ENCODE measurements at places on chromosomes 7 and 10.

GRCh38 chr7:99407872-99408378 is 472 bp downstream of the PDAP1 start:
- DNase-seq: peak; percentile 38

DNA sequence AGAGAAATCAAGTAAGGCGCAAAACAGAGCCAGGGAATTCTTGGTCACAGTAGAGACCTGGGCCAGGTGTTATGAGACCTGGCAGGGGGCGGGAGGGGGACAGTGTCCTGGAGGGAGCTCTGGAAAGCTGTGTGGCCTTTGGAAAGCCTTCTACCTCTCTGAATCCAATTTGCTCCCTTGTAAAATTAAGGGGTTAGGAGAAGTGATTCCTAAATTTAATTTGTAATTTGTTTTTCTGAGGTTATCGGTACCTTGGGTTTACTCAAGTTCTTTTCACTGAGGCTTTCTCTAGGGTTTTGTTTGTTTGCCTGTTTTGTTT is 920.8 kb downstream of the TYW1 start:
- no peak for DNase-seq

- no peak for DNase-seq
These were observed 170.0 kb downstream of the PRKG1 start for GRCh38 chr10:51244309-51244708.

DNA sequence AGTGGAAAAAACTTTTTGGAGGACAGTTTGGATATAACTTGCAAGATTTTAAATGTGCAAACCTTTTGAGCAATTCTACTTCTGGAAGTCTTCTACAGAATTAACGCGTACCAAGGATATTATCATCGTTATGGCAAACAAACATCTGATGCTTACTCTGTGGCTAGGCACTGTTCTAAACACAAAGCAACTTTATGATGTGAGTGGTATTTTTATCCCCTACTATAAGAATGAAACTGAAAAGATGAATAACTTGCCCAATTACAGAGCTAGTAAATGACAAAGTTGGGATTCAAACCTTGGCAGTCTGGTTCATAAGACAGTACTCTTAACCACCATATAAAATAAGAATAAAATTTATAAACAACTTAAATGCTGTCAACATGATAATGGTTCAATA is 15.8 kb downstream of the ASZ1 start:
- DNase-seq: no peak

- no peak for DNase-seq
These were observed 91.3 kb upstream of the STEAP1B start for GRCh38 chr7:22591271-22591670.

- no peak for DNase-seq
These were observed 270.5 kb downstream of the CCDC3 start for GRCh38 chr10:12730809-12731519.

DNA sequence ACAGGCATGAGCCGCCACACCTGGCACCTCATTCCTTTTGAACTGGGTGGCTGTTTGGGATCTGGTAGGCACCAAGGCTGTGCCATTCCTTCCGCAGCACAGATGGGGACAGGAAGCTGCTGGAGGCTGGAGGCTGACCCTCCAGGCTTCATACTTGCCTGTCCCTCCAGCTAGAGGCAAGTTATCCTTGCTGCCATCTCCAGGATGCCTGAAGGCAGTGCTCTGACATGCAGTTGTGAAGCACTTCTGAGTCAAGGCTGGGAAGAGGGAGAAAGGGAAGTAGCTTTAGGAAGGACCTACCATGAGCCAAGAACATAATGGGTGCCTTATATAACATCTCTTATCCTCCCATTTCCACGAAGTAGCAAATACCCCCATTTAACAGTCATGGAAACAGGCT is 9.5 kb downstream of the MARVELD1 start:
- DNase-seq: no peak

DNA sequence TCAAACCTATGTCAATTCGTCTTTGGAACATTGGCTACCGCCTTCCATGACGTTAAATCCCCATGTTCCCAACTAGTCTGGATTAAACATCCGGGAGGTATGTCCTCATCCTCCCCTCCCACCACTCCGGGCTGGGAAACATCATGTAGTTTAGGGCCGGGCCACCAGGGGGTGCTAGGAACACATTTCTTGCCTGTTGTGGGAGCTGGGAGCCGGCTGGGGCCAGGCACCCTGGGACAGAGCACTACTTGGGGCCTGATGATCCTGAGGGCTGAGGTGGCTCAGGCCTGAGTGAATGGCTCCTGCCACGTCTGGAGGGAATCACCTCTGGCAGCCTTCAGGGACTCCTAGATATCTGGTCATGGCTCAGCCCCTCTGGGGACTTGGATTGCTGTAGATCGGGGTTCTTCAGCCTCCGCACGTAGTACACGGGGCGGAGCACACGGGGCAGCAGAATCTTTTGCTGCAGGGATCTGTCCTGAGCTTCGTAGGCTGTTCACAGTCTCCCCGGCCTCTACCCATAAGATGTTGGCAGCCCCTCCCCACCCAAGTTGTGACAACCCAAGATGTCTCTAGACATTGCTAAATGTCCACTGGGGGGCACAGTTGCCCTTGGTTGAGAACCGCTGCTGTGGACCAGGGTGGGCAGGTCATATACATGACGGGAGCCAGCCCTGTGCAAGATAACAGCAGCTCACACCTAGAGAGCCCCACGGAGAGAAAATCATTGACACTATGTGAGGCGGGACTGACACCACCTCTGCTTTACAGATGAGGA is 141.2 kb upstream of the ZNF716 start:
- DNase-seq: peak; percentile 1

DNA sequence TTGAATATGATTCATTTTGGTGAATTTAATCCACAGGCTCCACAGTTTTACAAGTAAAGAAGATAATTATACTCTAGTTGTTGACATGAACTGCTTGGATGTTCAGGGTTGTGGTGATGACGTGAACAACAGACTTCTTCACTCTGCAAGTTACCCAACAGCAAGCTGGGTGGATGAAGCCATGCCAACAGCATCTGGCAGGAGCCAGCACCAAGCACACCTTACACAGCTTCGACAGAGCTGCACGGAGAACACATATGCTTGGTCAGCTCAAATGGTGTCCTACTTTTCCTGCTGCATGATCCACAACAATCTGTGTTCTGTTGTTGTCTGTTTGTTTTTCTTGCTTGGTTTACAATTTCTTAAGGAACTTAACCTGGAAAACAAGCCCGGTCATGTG is 9.8 kb downstream of the NOD1 start:
- no peak for DNase-seq

GRCh38 chr10:75303045-75303777 is 67.5 kb upstream of the COMTD1 start:
- DNase-seq: no peak

DNA sequence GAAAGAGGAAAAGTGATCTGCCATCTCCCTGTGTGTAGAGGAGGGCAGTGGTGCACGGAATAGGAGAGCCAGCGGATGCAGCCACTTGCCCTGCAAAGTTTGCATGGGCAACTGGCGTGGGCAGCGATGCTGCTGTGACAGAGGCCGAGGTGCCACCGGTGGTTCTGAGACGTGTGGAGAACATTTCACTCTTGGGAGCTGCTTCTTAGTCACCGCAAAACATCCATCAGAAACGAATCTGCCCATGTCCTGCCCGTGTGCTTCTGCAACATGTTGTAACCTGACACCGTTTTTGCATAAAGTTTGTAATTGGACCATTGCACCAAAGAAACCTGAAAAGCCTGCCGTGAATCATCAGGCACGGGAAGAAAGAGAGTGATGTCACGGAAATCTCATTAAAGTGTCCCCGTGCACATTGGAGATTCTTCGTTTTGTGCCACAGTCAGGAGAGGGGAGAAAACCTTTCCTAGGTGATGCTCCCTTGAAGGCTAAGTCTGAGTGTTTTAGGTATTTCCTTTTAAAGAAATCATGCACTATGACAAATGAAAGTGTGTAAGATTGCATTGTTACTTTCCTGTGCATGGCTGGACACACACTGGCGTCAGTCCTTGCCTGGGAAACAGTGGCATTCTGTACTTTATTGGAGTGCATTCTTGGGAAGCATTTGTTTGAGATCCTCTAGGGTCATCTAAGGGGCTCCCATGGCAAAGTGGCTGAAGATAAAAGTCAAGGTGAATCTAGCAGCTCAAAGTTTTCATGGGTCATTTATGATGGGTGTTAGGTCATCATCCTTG is 302.6 kb downstream of the KLF6 start:
- peak; percentile 35 for DNase-seq

DNA sequence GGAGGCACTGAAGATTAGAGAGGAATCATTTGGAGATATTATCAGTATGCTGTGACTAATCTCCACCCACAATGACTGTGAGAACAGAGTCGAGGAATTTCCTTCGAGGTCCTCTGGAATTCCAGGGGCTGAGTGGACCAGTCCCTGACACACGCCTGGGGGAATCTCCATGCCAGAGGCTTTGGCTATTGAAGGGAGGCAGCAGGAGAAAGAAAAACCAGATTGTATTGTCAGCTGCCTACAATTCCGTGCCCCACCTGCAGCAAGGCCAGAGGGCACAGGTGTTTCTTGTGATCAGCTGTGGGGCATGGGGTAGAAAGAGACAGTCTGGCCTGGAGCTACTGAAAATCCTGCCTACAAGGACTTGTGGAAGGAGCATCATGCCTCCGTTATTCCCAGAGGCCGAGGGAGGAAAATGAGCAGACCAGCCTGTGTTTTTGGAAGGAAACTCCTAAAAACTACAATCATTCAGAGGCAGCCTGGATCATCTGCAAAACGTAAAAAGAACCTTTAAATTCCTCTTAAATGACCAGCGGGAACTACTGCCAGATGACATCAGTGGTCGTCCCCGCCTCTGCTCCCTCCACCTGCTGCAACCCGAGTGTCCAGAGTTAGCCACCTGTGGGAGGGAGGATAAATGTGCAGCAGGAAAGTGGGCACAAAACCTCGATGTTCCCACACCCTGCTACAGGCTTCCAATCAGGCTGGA is 25.4 kb upstream of the ANK3 start:
- DNase-seq: no peak

DNA sequence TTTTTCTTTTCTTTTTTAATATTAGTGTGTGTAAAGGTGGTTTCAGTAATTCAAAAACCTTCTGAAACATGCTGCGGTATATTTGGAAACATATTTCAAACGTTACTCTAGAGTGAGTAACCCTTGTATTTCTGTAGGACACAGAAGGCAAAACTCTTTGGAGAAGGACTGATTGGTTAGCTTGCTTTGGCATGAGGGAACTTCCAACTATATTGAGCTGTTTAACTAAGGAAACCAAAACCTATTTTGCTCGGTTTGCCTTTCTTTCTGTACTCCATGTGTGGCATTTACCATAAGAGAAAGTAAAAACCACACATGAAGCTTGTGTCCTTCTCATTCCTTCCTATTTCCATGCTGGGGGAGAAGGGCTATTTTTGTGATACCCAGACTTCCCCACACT is 149.8 kb downstream of the DYNC1I1 start:
- DNase-seq: no peak

DNA sequence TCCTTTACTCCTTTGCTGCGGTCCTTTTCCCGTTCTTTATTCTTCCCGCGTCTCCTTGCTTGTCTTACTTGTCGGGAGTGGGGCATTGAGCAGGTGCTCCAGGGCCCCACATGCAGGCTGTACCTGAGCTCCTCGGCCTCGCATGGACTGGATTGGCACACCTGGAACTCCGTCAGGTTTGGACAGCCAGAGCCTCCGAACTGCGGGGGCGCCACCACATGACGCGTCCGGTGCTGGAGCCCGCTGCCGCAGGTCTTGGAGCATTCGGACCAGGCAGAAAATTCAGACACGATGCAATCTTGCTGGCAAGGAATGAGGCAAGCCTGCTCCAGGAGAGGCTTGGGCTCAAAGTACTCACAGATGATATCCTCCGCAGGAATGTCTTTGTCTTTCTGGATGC is 195.7 kb downstream of the THSD7A start:
- DNase-seq: no peak

GRCh38 chr7:42315103-42315502 is 78.1 kb upstream of the GLI3 start:
- no peak for DNase-seq

- DNase-seq: no peak
These were observed 2.5 kb downstream of the TMEM178B start for GRCh38 chr7:141076377-141076776.

GRCh38 chr7:4472728-4473127 is 209.4 kb upstream of the FOXK1 start:
- no peak for DNase-seq

GRCh38 chr10:46299536-46300369 is 13.0 kb downstream of the ANTXRL start:
- no peak for DNase-seq

DNA sequence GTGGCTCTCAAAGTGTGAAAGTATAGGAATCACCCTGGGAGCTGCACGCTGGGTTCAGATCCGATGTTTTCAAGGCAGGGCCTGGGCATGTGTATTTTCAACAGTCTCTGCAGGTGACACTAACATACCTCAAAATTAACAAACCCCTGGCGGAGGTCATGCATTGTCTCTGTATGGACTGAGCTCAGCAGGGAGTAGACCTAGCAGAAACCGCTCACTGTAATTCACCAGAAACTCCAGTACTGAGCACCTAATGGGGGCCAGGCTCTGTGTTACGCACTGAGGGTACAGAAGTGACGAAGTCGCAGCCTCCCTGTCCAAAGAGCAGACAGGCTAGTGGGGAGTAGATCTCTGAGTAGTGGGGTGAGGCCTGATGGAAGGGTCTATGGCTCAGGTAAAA is 5.6 kb downstream of the STRA8 start:
- DNase-seq: no peak

GRCh38 chr10:117429643-117430265 is 54.5 kb upstream of the PDZD8 start:
- DNase-seq: no peak

DNA sequence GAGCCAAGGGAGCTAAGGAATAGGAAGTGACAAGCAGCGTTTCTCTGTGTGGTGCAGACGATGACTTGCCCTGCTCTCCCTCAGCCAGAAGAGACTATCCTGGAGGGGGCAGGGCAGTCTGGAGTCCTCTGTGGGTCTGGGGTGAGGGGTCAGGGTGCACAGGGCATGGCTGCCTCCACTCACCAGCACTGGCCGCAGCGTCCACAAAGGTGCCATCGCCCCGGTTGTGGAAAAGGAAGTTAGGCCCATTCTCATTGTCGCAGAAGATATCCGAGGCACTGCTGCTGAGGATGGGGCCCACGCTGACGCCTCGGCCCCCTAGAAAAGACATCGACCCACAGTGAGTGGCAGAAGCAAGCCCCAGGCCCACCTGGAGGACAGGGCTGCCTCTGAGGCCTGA is 58.2 kb downstream of the GOLGA7B start:
- no peak for DNase-seq

GRCh38 chr7:156234666-156235494 is 405.7 kb upstream of the RNF32 start:
- no peak for DNase-seq

GRCh38 chr7:143492043-143492471 is 14.4 kb downstream of the TAS2R41 start:
- DNase-seq: no peak

- DNase-seq: no peak
These were observed 170.2 kb upstream of the GLI3 start for GRCh38 chr7:42407021-42407710.

- no peak for DNase-seq
These were observed 24.0 kb upstream of the RNF32 start for GRCh38 chr7:156616269-156617202.

- no peak for DNase-seq
These were observed 29.9 kb downstream of the MBL2 start for GRCh38 chr10:52742731-52743130.

GRCh38 chr10:120048391-120048790 is 155.9 kb downstream of the SEC23IP start:
- no peak for DNase-seq

GRCh38 chr10:37976091-37976879 is at the start of gene ZNF25:
Gene ZNF25, minus strand, starts transcription at chr10:37976647. Its CDS starts 4,925 bp downstream, at chr10:37971722.
- peak; percentile 98 for DNase-seq

- peak; percentile 40 for DNase-seq
These were observed 1.5 kb upstream of the KAT6B start for GRCh38 chr10:74824900-74825370.
